CD8-positive, alpha-beta T cell (primary cell): ENCODE measurements at places on chromosomes 7 and 10. TPM values are rescaled to one million over a fixed set of nuclear protein-coding genes. Genes with fewer than 3 reads are reported as not detected.

CALML3 gene
- total RNA-seq: not detected

OR2A5 gene
- total RNA-seq: not detected

NUTM2E gene
- total RNA-seq: not detected

CCDC3 gene
- total RNA-seq: not detected

ZNF22 gene
- total RNA-seq: 29.6 TPM

TMEM236 gene
- not detected for total RNA-seq

ANKIB1 gene
- total RNA-seq: 59.6 TPM

PRSS1 gene
- total RNA-seq: not detected

GHRHR gene
- total RNA-seq: not detected

PRSS2 gene
- total RNA-seq: not detected
